Breast epithelium (tissue), 4 donors: ENCODE measurements at places on chromosomes 5 and 9.

DNA sequence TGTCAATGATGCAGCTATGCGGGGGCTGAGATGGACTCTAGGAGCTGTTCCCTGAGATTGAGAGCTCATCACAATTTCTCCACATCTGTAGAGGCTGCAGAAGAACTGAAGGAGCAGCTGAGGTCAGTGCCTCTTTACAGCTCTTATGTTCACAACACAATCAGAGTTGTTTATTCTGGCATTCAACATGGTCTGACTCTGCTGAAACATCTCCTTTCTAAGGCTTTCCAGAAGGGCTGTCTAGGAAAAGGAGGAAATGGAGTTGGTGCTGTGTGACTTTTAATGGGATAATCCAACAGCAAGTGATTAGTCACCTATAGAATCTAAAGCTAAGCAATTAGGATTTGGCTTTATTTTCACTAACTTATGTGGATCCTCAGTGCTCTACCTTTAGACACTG, 6.0 kb downstream of the POU5F2 start:
- no peak overlapping the region for H3K27ac ChIP-seq
- H3K4me1 ChIP-seq: no peaks in the 10 kb centered on the region
- H3K4me3 ChIP-seq: no peak overlapping the region
- no peaks in the 10 kb centered on the region for H3K36me3 ChIP-seq

DNA sequence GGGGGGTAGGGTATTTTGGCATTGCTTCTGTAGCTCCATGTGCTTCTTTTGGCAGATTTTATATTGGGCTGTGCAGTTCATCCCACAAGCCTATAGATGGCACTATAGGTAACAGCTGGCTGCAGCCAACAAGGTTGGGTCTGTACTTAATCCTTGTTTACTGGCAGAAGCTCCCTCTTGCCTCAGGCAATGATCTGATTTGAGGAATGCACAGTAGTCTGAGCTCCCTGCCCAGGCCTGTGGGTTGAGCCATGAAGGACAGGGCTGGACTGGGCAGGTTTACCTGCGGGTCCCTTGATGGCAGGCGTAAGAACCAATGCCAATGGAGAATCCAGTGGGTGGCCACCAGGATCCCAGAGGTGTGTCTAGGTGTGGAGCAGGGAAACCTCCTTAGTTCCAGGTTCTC, 11.7 kb upstream of the OR1J2 start:
- no peaks in the 10 kb centered on the region for H3K27me3 ChIP-seq
- no peaks in the 10 kb centered on the region for H3K36me3 ChIP-seq
- peak; percentile 67 for DNase-seq

DNA sequence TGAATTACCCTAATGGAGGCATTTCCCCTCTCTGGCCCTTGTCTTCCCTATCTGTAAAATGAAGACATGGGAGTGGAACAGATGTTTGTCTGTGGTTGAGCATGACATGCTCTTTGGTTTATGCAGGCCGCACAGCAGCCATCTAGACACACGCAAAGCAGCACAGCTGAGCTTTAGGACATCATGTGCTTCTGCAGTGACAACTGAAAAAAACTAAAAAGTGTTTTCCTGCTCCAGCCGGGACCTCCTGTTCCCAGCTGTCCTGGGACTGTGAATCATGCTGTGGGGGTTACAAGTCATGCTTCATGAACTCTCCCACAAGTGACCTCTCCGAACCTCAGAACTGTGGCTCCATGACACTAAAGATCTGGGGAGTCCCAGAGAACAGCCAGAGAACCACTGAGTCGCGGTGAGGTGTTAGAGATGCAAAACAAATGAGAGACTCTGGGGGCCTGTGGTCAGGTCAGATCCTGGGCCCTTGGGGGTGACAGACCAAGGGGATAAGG, 1.7 kb downstream of the SMIM3 start:
- H3K27me3 ChIP-seq: no peaks in the 10 kb centered on the region
- DNase-seq: no peak
- peak overlapping the region; percentile 67 for H3K4me3 ChIP-seq
- H3K36me3 ChIP-seq: no peaks in the 10 kb centered on the region
- H3K4me1 ChIP-seq: peaks cover 9% of the 10 kb centered on the region

DNA sequence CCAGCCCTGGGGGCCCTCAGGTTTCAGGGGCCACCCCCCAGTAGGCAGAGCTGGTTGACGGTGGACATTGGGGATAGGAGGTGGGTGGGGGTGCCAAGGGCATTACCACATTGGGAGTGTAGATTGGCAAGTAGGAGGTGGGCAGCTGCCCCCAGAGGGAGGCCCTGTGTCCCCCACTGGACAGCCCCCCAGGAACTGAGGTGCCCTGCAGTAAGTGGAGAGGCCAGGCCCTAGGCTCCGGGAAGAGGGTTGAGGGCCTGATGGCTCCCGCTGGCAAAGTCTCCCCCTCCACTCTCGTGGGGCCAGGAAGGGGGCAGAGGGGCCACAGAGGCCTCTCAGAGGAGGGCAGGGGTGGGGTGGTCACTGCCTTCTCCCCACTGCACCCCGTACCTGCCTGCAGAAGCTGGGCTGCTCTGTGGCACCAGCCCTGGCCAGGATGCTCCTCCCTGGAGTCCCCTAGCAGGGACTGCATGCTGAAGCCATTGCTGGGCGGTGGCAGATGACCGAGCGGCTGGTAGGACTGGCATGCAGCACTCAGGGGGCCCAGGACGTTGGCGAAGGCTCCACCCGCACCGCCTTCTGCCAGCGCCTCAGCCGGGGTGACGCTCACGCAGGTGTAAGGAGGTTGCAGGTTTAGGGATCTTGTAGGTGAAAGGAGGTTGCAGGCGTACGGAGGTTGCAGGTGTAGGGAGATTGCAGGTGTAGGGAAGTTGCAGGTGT, 89.6 kb upstream of the CACNA1B start:
- H3K27me3 ChIP-seq: no peaks in the 10 kb centered on the region
- H3K27ac ChIP-seq: no peak overlapping the region
- DNase-seq: no peak
- H3K36me3 ChIP-seq: no peaks in the 10 kb centered on the region
